CD8-positive, alpha-beta memory T cell (primary cell): ENCODE measurements at places on chromosomes 7 and 10.

- DNase-seq: no peak
Measured at GRCh38 chr7:65953890-65954450, 28.0 kb downstream of the GUSB start.

- no peak for DNase-seq
Measured at GRCh38 chr10:69836731-69837030, 35.0 kb downstream of the COL13A1 start.

DNA sequence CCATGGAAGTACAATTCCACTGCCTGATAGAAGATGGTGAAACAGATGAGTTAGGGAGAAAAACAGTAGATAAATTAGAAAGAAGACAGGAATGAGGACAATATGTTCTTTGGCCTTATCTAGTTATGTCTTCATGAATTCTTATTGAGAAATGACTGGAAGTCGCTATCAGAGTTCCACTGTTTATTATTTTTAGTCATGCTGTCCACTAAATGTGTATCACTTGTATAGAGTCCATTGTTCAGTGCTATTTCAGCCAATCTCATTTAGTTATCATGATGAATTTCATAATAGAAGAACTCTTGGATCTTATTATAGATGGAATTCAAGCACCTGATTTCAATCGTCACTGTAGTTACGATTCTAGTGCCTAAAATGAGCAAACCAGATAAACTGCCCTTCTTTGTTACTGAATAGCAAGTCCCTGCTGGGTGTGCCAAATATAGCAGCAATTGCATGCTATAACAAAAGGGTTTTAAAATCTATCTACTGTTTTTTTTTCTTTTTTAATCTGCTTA is 177.7 kb upstream of the COL1A2 start:
- no peak for DNase-seq

DNA sequence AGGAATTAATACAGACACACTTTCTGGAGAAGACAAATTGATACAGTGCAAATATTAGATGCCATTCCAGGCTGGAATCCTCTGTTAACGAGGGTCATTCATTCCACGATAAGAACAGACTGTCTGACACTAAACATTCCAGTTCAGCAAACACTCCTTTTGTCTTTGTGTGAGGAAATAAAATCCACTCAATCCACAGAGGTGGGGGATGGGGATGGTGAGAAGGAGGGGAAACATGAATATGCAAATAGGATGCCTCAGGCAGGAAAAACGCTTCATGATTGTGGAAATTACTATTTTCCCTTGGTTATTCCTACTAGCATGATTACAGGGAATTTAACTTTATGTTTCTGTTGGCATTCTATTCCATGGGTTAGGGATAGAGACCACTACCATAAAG is 196.9 kb upstream of the CDCA7L start:
- no peak for DNase-seq

DNA sequence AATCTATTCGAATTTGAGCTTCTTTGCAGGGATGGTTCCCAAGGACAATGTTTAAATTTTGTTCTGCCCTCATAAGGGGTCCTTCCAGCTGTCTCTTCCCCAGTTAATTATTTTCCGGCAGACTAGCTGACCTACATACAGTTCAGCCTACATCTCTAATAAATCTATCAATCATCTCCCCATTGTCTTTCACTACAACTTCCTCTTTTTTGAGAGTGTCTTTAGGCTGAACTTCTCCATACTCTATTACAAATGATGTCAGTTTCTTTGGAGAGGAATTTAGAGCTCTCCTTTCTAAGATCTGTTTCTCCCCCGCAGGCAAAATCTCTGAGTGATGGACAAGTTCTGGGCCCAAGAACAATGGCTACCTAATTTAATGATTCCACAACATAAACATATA is 122.2 kb downstream of the PCLO start:
- DNase-seq: no peak

DNA sequence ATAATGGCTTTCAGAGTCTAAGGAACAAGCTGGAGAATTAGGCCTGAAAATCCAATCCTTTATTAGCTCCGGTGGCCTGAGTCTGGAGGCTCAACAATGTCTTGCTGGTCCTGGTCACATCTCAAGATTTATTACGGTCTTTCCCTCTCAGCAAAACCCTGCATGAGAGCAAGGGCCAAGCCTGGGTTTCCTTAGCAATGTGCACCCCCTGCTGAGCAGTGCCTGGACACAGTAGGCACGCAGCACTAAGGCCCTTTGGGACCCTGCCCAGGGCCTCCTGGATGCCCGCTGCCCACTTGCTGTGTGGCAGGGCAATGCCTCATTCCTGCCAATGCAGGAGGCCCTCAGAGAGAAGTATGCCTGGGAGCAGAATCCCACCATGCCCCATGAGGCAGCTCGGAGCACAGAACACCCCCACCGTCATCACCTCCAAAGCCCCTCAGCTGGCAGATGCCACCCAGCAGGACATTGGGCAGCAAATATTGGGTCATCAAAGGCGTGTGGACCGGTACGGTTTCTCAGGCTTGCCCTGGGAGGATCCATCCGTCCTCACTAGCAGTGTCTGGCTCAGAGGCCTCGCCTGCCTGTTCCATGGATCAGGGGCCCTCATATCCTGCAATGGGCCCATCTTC is 156.4 kb downstream of the OAT start:
- DNase-seq: no peak

DNA sequence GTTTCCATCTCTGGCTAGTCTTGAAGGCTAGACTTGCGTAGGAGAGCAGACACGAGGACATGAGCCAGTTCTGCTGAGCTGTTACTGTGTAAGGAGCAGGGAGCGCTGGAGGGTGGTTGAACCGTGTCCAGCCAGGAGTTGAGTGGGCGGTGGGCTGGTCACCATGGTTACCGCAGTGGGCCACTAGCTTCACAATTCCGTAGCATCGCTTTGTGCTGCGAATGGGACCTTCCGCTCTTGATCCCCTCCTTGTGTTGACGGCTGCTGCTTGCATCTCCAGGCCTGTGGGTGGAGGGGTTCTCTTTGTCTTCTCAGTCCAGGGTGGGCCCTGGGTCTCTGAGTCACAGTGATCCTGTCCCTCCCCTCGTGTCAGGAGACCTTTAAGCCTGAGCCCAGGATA is 49.4 kb upstream of the OCM start:
- DNase-seq: no peak

DNA sequence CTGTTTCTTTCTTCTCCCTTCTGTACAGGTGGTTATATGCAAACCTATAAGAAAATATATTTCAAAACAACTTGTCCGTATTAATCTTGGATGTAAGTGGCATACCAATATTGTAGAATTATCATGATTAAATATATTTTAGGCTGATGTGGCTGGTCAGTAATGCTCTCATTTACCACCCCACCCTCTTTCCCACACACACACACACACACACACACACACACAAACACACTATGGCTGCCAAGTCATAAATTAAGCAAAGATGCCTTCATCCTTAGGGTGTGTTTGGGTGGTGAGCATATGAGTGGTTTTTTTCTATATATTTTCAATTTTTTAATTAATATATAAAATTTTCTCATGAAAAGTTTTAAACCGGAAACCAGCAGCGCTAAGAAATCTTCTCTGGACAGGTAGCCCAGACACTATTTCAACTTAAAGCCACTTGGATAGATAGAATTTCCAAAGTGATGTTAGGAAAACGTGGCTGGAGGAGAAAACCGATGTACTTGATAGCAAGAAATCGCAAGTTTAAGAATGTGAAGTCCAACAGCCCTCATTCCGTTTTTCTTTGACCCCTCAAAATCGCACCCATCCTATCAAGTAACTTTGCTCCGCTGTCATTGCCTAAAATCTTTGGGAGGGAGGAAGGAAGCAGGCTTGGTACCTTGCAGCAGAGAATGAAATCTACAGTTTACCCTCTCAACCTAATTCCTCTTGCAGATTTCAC is 171.7 kb downstream of the FAM107B start:
- DNase-seq: no peak

- DNase-seq: no peak
Measured at GRCh38 chr10:98956576-98957260, 278.9 kb downstream of the HPSE2 start.

DNA sequence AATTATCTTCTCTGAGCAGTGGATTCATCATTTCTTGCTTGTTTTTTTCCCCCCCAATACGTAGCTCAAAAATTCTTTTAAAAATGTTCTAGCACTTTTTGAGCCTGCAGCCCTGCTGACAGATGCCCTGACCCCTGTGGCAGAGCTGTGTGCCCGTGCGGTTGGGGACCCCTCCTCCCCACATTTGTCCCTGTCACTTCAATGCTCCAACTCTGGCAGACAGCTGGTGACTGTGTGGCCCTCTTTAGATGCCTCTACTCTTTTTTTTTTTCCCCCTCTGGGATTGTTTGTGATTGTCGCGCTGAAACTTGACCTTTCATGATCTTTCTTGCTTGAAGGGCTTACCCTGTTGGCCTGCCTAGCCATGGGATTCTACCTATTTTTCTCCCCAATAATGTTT is 214.1 kb downstream of the TMEM178B start:
- DNase-seq: no peak

- DNase-seq: no peak
Measured at GRCh38 chr10:104809288-104810090, 168.4 kb downstream of the SORCS3 start.

DNA sequence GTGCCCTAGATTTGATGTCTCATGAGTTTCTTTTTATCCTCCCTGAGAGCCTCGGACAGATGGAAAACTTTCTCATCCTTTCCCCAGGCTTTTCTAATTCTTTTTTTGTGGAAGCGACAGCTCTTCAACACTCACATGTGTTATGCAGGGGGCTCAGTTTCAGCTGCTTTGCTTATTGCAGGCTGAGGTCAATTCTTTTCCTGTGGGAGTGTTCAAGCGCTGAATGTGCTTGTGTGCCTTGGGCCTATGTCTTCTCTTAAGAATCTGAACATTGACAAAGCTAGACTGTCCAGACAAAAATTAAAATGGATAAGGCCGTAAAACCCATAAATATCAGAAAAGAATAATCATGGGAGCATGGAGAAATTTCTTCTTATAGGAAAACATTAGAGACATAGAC is 125.2 kb upstream of the STEAP4 start:
- no peak for DNase-seq

- peak; percentile 20 for DNase-seq
Measured at GRCh38 chr7:33107136-33108066, 1.8 kb downstream of the RP9 start.

DNA sequence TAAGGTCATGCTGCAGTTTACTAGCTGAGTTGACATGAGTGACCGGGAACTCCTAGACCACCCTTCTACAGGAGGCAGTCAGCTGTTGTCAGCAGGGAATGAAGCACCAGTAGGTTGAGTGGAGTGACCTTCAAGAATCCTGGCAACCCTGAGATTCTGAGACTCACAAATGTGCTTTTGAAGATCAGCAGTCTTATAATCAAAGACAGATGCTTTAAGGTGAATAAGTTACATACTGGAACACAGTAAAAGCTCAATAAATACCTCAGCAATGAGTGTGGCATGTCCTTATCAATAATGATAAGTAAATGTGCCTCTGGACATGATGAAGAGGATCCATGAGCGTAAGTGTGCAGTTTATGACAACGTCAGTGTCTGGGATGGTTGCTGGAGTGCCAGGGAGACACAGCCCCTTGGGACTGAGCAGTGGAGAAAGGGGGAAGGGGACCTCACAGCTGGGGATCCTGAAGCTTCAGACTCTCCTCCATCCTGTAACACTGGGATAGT is 11.9 kb upstream of the OR6V1 start:
- no peak for DNase-seq

DNA sequence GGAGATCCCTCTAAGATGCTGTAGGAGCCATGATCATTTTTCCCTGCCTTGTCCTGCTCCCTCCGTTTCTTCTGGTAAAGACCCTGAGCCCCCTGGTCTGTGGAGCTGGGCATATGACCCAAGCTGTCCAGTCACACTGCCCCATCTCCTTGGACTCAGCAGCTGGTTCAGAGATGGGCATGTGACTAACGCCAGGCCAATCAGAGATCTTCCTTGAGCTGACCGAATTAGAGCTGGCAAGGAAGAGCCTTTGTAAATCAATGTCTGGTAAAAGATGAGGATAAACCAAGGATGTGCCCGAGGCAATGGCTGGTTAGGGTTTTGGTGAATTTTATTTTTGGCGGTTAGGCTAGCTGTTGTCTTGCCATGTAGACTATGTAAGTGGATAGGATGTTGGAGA is 173.3 kb downstream of the LCOR start:
- no peak for DNase-seq

DNA sequence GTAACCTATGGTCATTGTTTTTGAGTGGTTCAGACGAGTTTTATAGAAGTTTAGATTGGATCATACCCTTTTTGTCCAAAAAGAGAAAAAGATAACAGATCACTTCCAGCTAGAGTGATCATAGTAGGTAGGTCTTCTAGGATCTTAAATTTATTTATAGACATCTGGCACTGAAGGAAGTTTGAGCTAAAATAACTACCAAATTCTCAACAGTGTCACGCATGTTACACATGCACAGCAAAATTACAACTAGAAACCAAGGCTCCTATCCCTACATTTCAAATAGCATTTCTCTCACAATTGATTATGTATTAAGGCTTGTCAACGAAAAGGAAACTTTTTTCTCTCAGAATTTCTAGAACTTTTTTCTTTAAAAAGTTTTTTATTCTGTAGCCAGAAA is 2.3 kb downstream of the CALU start:
- no peak for DNase-seq

- no peak for DNase-seq
Measured at GRCh38 chr10:30313579-30314350, 35.3 kb downstream of the MTPAP start.

GRCh38 chr7:149772956-149773434 is 393 bp downstream of the ZNF467 start:
- peak; percentile 6 for DNase-seq

DNA sequence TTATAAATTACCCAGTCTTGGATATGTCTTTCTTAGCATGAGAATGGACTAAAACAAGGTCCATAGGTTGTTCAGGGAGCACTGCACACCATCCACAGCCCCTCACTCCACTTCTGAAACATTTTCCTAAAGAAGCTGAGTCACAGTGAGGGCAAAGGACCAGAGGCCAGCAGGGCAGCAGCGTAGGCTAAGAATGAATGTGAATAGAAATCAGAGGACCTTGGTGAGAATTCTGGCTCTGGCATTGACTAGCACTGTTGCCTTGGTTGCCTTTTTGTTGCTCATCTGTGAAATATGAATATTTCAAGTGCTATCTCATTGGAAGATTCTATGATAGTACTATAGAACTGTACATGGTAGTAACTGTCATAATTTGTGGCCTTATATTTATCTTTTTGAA is 41.7 kb upstream of the TOMM7 start:
- DNase-seq: no peak

DNA sequence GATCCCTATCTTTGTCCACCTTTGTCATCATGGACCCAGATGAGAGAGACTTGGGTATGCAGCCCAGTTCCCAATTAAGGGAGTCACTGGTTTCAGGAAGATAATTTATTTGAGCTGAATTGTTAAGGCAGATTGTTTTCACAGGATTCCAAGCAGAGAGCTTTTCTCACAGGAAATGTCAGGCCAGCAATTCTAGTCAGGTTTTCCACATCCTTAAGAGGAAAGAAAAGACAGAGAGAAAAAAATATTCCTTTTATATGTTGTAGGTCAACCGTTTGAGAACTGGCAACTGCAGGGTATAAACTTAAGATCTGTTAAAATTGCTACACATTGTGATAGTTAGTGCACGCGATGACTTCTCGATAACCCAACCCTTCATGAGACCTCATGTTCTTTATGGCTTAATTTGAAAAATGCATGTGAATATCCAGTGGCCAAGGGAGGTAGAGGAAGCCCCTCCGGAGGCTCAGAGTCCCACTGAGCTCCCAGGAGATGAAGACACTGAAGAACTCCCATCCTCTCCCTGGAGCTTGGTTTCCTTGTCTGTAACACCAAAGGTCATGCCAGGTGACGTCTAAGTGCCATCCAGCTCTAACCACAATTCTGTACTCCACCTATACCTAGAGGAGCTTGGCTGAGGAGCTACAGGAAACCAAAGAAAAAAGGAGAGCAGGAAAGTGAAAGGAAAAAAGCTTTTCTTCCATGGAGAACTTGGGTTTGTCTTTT is 45.6 kb downstream of the MINDY4 start:
- DNase-seq: no peak
